ENCODE measurements at places on chromosomes 6 and 20.

DNA sequence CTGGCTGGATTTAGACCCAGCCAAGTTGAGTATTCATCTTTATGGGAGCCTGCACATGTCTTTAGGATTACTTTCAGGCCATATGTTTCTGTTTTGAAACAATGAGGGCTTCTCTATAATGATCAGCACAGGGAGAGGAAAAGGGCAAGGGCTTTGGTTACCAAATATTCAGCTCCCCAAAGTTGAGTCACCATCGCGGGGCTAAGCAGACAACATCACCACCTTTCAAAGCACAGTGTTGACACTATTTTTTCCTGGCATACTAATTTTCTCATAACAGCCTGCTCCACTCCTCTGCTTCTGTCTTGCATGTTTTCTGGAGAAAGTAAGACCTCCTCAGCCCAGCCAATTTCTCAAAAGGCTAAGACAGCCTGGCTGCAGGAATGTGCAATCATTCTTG is 4.9 kb downstream of the SCML4 start:
- peak overlapping the region; percentile 87 for H3K4me3 ChIP-seq
- H3K27me3 ChIP-seq: no peaks in the 10 kb centered on the region
- peak overlapping the region; percentile 98 for H3K27ac ChIP-seq
- H3K4me1 ChIP-seq: peaks cover 82% of the 10 kb centered on the region
- peak; percentile 63 for DNase-seq
- peaks cover 7% of the 10 kb centered on the region for H3K36me3 ChIP-seq

GRCh38 chr6:129793447-129793846 is 67.7 kb downstream of the TMEM244 start:
- peaks cover 6% of the 10 kb centered on the region for H3K27me3 ChIP-seq
- H3K36me3 ChIP-seq: no peaks in the 10 kb centered on the region
- no peak for DNase-seq
- no peak overlapping the region for H3K4me3 ChIP-seq
- H3K27ac ChIP-seq: no peak overlapping the region
- H3K4me1 ChIP-seq: peaks cover 5% of the 10 kb centered on the region

GRCh38 chr6:112549749-112550148 is 202.6 kb downstream of the RFPL4B start:
- no peak overlapping the region for H3K27ac ChIP-seq
- no peaks in the 10 kb centered on the region for H3K36me3 ChIP-seq
- no peak overlapping the region for H3K4me3 ChIP-seq
- no peaks in the 10 kb centered on the region for H3K4me1 ChIP-seq
- H3K27me3 ChIP-seq: no peaks in the 10 kb centered on the region

DNA sequence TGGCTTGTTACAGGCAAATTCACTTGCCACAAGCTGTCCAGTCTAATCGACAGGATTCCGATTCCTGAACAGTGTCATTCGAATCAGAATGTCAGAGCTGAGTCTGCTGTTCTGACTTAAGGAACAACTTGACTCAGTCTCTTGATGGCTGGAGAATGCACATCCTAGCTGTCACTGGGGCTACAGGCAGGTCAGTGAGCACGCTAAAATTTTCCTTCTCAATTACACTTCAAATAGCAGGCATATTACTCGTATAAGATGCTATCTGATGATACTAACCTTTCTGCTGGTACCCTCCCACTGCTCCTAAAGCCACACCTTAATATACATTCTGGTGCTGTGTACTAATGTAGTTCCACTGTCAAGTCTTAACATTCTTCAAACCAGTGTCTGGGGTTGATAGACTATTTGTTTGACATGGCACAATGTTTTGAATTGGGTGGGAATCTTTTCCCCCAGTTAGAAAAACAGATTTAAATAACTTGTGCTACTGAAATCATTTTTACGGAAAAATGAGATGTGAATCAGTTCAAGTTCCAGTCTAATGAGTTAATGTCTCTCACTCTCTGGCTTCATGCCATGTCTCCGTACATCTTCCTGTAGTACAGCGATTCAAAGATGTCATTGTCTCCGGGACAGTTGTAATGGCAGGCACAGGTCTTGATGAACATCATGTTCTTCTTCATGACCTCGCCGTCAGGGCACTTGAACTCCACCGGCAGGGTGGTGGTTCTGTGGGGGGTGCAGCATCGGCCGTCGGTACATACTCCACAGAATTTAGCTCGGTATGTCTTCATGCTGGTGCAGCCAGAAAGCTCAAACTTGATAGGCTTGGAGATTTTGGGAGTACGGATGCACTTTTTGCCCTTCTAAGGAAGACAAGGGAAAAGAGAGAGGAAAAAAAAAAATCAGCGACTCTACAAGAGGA is 2.2 kb downstream of the CCN2 start:
- H3K4me1 ChIP-seq: peaks cover 9% of the 10 kb centered on the region
- H3K27ac ChIP-seq: no peak overlapping the region
- H3K4me3 ChIP-seq: no peak overlapping the region
- DNase-seq: no peak
- H3K36me3 ChIP-seq: no peaks in the 10 kb centered on the region

DNA sequence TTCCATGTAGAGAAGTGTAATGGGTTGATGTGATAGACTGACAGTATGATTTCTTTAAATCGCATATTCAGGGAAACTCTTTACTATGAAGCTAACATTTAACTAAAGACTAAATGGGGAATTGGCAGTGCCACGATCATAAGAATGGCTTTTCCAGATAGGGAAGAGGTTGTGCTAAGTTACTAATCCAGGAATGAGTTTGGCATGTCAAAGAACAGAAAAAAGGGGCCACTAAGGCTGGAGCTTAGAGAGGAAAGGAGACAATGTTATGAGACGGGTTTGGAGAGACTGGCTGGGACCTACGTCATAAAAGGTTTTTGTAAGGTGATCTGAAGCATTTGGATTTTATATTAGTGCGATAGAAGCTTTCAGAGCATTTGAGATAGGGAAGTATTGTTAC is 40.6 kb downstream of the SENP6 start:
- H3K4me3 ChIP-seq: no peak overlapping the region
- H3K36me3 ChIP-seq: peaks cover 22% of the 10 kb centered on the region
- H3K4me1 ChIP-seq: no peaks in the 10 kb centered on the region
- no peak for DNase-seq
- no peak overlapping the region for H3K27ac ChIP-seq

DNA sequence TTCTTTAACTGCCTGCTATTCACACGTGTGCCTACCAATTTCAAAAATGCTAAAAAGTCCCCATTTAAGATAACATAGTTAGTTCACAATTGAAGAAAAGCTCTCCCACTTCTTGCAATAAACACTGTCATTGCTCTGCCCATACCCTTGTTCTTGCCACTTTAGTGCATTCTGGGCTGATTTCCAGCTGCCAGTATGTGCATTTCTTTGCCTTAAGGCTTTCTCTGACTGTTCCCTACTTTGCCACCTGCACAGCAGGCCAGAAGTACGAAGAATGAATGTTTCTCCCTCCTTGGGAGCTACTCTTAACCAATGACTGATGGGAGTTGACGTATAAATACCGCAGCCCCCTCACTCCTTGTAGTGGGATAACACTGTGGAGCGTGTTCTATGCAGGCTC is 16.0 kb upstream of the ATRN start:
- peaks cover 3% of the 10 kb centered on the region for H3K27me3 ChIP-seq
- H3K27ac ChIP-seq: no peak overlapping the region
- no peaks in the 10 kb centered on the region for H3K36me3 ChIP-seq
- no peaks in the 10 kb centered on the region for H3K4me1 ChIP-seq
- H3K4me3 ChIP-seq: no peak overlapping the region

DNA sequence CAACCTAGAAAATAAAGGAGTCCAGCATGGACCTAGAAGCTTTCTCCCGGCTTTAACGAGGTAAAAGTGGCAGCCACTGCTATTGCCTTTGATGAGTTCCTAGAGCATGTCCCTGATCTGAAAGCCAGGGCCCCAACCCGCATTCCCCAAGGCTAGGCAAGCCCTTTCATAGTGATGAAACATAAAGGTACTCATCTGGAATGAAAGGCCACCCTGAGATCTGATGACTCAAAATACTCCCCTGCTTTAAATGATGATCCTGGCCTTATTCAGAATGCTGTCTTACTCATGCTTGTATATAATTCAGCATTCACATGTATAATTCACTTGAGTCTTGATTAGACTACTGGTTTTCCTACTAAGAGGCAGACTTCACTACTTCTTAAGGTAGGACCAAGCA is 21.3 kb downstream of the TTPAL start:
- no peaks in the 10 kb centered on the region for H3K27me3 ChIP-seq
- H3K27ac ChIP-seq: peak overlapping the region; percentile 86
- peaks cover 43% of the 10 kb centered on the region for H3K4me1 ChIP-seq
- peaks cover 64% of the 10 kb centered on the region for H3K36me3 ChIP-seq

DNA sequence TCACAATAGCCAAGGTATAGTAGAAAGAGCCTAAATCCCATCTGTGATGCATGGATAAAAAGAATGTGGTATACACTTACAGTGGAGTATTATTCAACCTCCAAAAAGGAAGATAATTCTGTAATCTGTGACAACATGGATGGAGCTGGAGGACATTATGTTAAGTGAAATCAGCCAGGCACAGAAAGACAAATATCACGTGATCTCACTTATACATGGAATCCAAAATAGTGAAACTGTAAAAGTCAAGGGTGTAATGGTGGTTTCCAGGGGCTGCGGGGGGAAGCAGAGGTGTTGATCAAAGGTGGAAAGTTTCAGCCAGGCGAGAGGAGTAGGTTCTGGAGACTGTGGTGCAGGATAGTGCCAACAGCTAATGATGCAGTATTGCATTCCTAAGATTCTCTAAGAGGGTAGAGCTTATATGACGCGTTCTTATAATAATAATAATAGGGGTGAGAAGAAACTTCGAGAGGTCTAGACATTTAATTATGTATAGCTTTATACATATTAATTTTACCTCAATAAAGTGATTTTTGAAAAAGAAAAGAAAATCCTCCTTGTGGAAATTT is 246.1 kb downstream of the FOXA2 start:
- no peak overlapping the region for H3K27ac ChIP-seq
- peaks cover 6% of the 10 kb centered on the region for H3K27me3 ChIP-seq
- H3K4me3 ChIP-seq: no peak overlapping the region
- H3K36me3 ChIP-seq: no peaks in the 10 kb centered on the region
- peaks cover 2% of the 10 kb centered on the region for H3K4me1 ChIP-seq
- DNase-seq: no peak

- no peak overlapping the region for H3K27ac ChIP-seq
- peaks cover 15% of the 10 kb centered on the region for H3K4me1 ChIP-seq
- H3K27me3 ChIP-seq: no peaks in the 10 kb centered on the region
- DNase-seq: no peak
- peaks cover 52% of the 10 kb centered on the region for H3K36me3 ChIP-seq
- no peak overlapping the region for H3K4me3 ChIP-seq
Observed at GRCh38 chr20:21358737-21359136, 38.6 kb downstream of the NKX2-4 start.

DNA sequence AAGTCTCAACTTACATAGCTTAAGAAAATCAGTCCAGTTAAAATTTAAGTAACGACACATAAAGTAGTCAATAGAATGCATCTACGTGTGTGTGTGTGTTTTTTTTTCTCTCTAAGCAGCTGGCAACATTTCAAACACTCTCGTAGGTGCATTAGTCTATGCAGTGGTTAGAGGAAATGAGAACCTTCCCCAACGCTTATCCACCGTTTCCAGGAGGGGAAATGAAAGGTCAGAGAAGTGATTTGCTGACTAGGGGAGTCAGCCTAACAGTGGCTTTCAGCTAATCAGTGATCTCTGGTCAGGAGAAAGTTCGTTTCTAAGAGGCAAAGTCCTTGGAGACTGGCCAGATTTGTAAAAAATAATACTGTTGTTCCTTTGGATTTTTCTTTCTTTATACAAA is 806.6 kb downstream of the C6orf118 start:
- H3K4me3 ChIP-seq: no peak overlapping the region
- no peak overlapping the region for H3K27ac ChIP-seq
- DNase-seq: no peak
- no peaks in the 10 kb centered on the region for H3K36me3 ChIP-seq

- H3K4me3 ChIP-seq: no peak overlapping the region
- peak overlapping the region; percentile 16 for H3K27ac ChIP-seq
- no peaks in the 10 kb centered on the region for H3K36me3 ChIP-seq
- no peak for DNase-seq
- H3K4me1 ChIP-seq: peaks cover 18% of the 10 kb centered on the region
- H3K27me3 ChIP-seq: peaks cover 11% of the 10 kb centered on the region
Observed at GRCh38 chr6:105484238-105485161, 81.6 kb upstream of the PREP start.

- no peaks in the 10 kb centered on the region for H3K36me3 ChIP-seq
- H3K4me3 ChIP-seq: no peak overlapping the region
- H3K27me3 ChIP-seq: no peaks in the 10 kb centered on the region
- DNase-seq: no peak
- no peaks in the 10 kb centered on the region for H3K4me1 ChIP-seq
Observed at GRCh38 chr6:48036316-48036715, 74.7 kb downstream of the PTCHD4 start.

- H3K4me1 ChIP-seq: no peaks in the 10 kb centered on the region
- DNase-seq: no peak
- H3K27me3 ChIP-seq: peaks cover 2% of the 10 kb centered on the region
- no peaks in the 10 kb centered on the region for H3K36me3 ChIP-seq
- no peak overlapping the region for H3K4me3 ChIP-seq
- no peak overlapping the region for H3K27ac ChIP-seq
Observed at GRCh38 chr6:142313284-142313683, 11.5 kb downstream of the ADGRG6 start.

- peaks cover 6% of the 10 kb centered on the region for H3K4me1 ChIP-seq
- no peak overlapping the region for H3K27ac ChIP-seq
- H3K36me3 ChIP-seq: no peaks in the 10 kb centered on the region
- no peak overlapping the region for H3K4me3 ChIP-seq
Observed at GRCh38 chr6:56655249-56655648, 12.6 kb upstream of the DST start.

- H3K36me3 ChIP-seq: peaks cover 5% of the 10 kb centered on the region
- H3K27ac ChIP-seq: no peak overlapping the region
- no peak overlapping the region for H3K4me3 ChIP-seq
- H3K27me3 ChIP-seq: no peaks in the 10 kb centered on the region
- DNase-seq: no peak
Observed at GRCh38 chr6:161169696-161170095, 104.2 kb downstream of the AGPAT4 start.

GRCh38 chr6:150721418-150722266 is 122.0 kb downstream of the PLEKHG1 start:
- peaks cover 11% of the 10 kb centered on the region for H3K27me3 ChIP-seq
- H3K4me1 ChIP-seq: peaks cover 16% of the 10 kb centered on the region
- no peak overlapping the region for H3K4me3 ChIP-seq
- no peak for DNase-seq
